ENCODE measurements at places on chromosomes 13 and 19.

DNA sequence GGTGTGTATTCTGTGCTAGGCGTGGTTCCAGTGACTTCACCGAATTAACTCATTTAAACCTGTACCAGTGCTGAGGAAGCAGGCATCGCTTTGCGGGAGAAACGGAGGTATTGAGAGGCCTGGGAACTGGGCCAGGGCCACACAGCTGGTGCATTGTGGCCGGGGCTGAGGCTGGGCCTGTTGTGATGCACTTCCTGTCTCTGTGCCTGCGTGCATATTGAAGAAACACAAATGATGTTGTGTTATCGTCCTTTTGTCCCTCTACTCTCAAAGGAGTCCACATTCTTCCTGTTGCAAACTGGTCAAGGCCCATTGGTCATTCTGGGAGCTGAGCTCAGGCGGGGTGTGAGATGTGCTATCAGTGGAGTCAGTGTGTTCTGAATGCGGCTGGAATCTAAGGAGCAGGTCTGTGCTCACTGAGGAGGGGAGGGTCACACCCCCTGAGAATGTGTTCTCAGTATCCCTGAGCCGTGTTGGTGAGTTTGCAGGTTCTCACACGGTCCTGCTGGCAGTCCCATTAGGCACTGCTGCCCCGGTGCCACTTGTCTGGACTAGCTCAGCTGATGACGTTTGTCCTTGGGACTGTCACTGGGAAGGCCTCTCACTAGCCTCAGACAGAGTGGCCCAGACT, 62.1 kb downstream of the ARHGEF7 start:
- H3K27me3 ChIP-seq, result no peaks in the 10 kb centered on the region
- H3K4me1 ChIP-seq, result peaks cover 77% of the 10 kb centered on the region
- peak; percentile 71 for DNase-seq
- H3K4me3 ChIP-seq, result peak overlapping the region; percentile 81

DNA sequence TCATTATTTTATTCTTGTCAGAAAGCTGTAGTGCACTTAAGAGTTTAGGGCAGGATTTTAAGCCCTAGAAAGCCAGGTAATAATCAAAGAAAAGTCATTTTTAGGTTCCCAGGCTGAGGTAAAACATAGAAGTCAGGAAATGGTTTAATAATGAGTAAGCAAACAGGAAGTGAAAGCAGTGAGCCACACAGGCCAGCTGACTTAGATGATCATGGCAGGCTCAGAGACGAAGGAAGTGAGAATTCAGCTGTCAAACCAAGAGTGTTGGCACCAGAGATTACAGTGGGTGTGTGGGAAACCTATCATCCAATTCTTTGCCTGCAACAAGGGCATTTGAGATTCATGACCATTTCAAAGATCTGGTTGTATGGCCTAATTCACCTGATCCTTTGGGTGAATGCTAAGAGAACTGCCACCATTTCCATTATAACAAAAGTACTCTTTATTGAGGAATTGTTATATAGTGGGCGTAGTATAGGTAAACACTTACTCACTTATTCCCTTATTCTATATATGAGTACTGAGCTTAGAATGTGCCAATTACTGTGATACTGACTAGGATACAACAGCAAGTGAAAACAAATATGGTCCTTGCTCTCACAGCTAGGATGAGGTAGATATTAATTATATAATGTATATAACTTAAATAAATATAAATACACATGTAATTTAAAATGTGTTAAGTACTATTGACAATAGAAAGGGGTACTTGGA, 103.7 kb upstream of the EDNRB start:
- H3K4me3 ChIP-seq, result no peak overlapping the region
- peak; percentile 66 for DNase-seq
- no peaks in the 10 kb centered on the region for H3K36me3 ChIP-seq
- peak overlapping the region; percentile 7 for H3K27ac ChIP-seq

DNA sequence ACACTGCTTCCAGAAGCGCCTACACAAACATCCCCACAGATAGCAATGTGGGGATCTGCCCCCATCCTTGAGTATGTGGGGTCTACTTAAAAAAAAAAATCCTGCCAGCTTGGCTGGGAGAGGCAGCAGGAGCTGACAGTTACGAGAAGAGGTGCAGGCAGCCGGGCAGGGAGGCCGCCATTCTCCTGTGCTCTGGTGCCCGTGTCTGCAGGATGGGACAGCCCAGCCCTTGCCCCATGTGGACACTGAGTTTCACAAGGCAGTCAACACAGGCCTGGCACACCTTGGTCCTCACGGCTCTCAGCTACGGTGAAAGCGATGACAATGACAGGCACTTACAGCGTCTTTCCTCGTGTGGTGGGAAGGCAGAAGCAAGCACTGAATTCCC, 24.0 kb downstream of the MPND start:
- no peak overlapping the region for H3K4me3 ChIP-seq
- peaks cover 33% of the 10 kb centered on the region for H3K4me1 ChIP-seq
- H3K27me3 ChIP-seq, result no peaks in the 10 kb centered on the region
- peak overlapping the region; percentile 94 for H3K27ac ChIP-seq
- DNase-seq, result no peak

DNA sequence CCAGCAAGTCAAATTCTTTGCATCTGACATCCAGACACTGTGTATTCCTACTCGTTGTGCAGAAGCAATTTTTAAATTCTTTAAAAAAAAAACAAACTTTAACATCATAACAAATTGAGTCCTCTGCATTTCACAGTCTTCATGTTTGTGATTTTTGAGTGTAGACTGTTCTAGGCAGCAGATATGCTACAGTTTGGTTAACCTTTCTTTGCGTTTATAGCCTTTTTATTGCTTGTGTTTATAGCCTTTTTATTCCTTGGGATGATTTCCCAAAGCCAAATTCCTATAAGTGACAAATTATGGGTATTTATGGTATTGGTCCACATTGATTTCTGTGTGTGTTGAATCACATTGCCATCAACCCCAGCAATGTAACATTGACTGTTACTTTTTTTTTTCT, 14.9 kb upstream of the RNF113B start:
- H3K4me1 ChIP-seq, result no peaks in the 10 kb centered on the region
- no peaks in the 10 kb centered on the region for H3K36me3 ChIP-seq
- H3K4me3 ChIP-seq, result no peak overlapping the region
- no peaks in the 10 kb centered on the region for H3K27me3 ChIP-seq

GRCh38 chr19:14181906-14182305, 24.1 kb downstream of the ADGRL1 start:
- no peaks in the 10 kb centered on the region for H3K36me3 ChIP-seq
- peaks cover 3% of the 10 kb centered on the region for H3K4me1 ChIP-seq
- no peak for DNase-seq
- no peak overlapping the region for H3K27ac ChIP-seq
- peaks cover 6% of the 10 kb centered on the region for H3K27me3 ChIP-seq

GRCh38 chr19:43425567-43426392, 11.1 kb downstream of the TEX101 start:
- no peak overlapping the region for H3K4me3 ChIP-seq
- H3K27ac ChIP-seq, result peak overlapping the region; percentile 10
- no peaks in the 10 kb centered on the region for H3K36me3 ChIP-seq
- H3K27me3 ChIP-seq, result peaks cover 19% of the 10 kb centered on the region

- no peaks in the 10 kb centered on the region for H3K27me3 ChIP-seq
- no peak overlapping the region for H3K4me3 ChIP-seq
- H3K27ac ChIP-seq, result no peak overlapping the region
- H3K4me1 ChIP-seq, result peaks cover 4% of the 10 kb centered on the region
- H3K36me3 ChIP-seq, result peaks cover 14% of the 10 kb centered on the region
- no peak for DNase-seq
These were observed 70.9 kb downstream of the DOCK9 start for GRCh38 chr13:98906746-98907502.

DNA sequence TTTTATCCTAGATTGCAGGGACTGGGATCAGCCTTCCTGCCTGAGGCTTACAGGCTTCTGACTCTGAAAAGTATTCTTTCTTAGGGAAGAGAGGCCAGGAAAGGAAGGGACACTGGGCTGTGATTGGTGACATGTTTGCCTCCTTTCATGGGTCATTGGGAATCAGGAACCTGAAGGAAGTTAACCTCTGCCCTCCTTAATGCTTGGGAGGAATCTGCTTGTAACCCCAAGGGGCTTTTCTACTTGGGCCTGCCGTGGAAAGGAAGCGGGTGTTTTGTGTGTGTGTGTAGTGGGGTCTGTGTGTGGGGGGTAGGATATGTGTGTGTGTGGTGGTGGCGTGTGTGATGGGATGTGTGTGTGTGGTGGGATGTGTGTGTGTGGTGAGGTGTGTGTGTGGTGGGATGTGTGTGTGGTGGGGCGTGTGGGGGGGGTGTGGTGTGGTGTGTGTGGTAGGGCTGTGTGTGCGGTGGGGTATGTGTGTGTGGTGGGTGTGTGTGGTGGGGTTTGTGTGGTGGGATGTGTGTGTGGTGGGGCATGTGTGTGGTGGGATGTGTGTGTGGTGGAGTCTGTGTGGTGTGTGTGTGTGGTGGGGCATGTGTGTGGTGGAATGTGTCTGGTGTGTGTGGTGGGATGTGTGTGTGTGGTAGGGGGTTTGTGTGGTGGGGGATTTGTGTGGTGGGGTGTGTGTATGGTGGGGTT, 41.3 kb upstream of the NPAS1 start:
- no peak overlapping the region for H3K4me3 ChIP-seq
- no peaks in the 10 kb centered on the region for H3K27me3 ChIP-seq
- H3K36me3 ChIP-seq, result no peaks in the 10 kb centered on the region

DNA sequence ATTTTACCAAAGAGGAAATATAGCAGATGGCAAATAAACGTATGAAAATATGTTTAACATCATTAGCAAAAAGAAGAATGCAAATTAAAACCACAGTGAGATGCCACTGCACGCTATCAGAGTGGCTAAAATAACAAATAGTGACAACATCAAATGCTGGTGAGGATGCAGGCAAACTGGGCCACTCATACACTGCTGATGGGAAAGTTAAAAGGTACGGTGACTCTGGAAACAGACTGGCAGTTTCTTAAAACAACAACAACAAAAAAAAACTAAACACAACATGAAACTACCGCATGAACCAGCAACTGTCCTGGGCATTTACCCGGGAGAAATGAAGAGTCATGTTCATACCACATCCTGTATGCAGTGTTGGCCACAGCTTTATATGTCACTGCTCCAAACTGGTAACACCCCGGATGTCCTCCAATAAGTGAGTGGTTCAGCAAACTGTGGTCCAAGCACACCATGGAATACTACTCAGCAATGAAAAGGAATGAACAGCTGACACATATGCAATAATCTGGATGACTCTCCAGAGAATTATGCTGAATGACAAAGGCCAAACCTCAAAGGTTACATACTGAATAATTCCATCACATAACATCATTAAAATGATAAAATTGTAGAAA, 22.3 kb downstream of the EPS15L1 start:
- H3K36me3 ChIP-seq, result no peaks in the 10 kb centered on the region
- no peaks in the 10 kb centered on the region for H3K27me3 ChIP-seq
- H3K4me1 ChIP-seq, result peaks cover 85% of the 10 kb centered on the region
- DNase-seq, result peak; percentile 36

GRCh38 chr13:111904701-111905608, 162.0 kb upstream of the SOX1 start:
- no peak overlapping the region for H3K27ac ChIP-seq
- H3K4me3 ChIP-seq, result no peak overlapping the region

DNA sequence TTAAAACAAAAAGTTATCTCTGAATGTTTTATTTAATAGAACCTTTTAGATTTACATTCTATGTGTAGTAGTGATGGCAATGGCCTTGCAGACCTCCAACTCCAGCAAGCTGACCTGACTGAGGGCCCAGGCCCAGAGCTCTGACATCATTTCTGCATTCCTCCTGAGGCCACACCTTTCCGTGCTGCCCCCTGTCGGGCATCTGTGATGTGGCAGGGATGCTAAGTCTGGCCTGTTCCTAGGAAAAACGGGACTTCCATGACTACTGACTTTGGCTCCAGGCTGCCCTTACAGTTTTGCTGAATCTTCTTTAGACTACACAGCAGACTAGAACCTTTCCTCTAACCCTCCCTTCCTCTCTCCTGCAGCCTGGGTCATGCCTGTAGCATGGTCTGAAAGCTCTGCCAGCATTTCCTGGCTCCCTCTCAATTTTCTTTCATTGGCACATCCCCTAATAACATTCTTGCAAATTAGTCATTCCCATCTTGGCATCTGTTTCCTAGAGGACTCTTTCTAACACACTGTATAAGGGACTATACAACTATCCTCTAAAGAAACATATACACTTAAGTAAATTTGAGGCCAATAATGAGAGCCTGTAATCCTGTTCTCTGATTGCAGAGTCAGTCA, 249.1 kb downstream of the GPC5 start:
- H3K27ac ChIP-seq, result no peak overlapping the region
- H3K36me3 ChIP-seq, result no peaks in the 10 kb centered on the region
- no peaks in the 10 kb centered on the region for H3K4me1 ChIP-seq
- DNase-seq, result no peak
- H3K4me3 ChIP-seq, result no peak overlapping the region

GRCh38 chr13:94548382-94548781, 47.6 kb downstream of the TGDS start:
- H3K4me1 ChIP-seq, result peaks cover 24% of the 10 kb centered on the region
- peak overlapping the region; percentile 91 for H3K4me3 ChIP-seq
- peak overlapping the region; percentile 95 for H3K27ac ChIP-seq
- H3K36me3 ChIP-seq, result peaks cover 8% of the 10 kb centered on the region
- H3K27me3 ChIP-seq, result no peaks in the 10 kb centered on the region
- no peak for DNase-seq

DNA sequence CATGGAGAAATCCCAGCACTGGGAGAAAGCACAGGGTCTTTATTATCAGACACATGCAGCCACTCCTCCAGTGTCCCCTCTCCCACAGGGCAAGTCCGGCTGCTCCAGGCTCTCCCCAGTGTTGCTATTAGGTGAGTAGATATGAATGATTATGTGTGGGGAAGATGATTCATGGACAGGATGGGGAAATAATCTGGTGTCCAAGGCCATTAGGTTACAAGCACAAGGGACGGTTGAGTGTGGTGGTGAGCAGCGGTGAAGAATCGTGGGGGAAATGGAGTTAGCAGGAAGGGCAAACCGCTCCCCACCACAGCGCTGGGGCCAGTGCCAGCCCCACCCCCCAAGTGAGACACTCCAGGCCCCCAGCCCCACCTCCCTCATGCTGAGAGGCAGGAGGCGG, 19.0 kb downstream of the CD177 start:
- H3K27ac ChIP-seq, result no peak overlapping the region
- H3K36me3 ChIP-seq, result no peaks in the 10 kb centered on the region
- no peak overlapping the region for H3K4me3 ChIP-seq

- peaks cover 6% of the 10 kb centered on the region for H3K4me1 ChIP-seq
- peaks cover 23% of the 10 kb centered on the region for H3K36me3 ChIP-seq
- DNase-seq, result no peak
These were observed 63.1 kb downstream of the ZDHHC20 start for GRCh38 chr13:21395953-21396352.

DNA sequence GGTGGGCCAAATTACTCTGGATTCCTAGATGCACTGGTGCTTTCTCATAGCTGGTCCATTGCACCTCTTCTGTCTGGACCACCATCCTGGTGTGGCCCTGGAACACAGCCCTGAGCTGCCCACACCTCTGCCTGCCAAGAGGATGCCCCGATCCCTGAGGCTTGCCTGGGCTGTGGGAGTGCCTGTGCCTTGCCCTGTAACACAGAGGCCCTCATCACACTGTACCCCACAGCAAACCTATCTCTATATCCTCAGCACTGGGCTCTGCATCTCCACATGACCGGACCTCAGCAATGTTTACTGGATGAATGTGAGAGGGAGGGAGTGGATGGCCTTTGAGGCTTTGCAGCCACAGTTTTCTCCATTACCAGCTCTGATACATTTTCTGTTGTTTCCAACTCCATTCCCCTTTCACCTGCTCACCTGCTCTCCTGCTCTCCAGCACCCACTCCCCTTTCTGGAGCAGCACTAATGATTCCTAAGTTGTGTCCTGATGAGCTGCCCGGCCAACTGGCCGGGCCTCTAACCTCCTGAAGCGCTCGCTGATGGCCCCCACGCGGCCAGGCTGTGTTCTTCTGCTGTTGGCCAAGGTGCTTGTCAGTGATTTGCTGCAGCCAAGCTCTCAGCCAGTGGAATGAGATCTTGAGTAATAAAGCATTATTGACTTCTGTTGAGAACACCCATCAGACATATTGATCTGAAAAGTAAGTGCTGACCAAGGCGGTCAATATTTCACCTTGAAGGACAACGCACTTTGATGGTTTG, 232.6 kb downstream of the TEX29 start:
- H3K27ac ChIP-seq, result no peak overlapping the region
- no peak for DNase-seq
- H3K36me3 ChIP-seq, result no peaks in the 10 kb centered on the region
- no peak overlapping the region for H3K4me3 ChIP-seq
- no peaks in the 10 kb centered on the region for H3K4me1 ChIP-seq
